ENCODE measurements at places on chromosomes 6 and 20. TPM values are rescaled to one million over a fixed set of nuclear protein-coding genes. Genes with fewer than 3 reads are reported as not detected.

BACH2 gene
- total RNA-seq = 0.40 TPM

SPATA25 gene
- 0.79 TPM for total RNA-seq

HNF4A gene
- total RNA-seq = not detected

FKBP1C gene
- total RNA-seq = 2.3 TPM

RNF217 gene
- total RNA-seq = 29.0 TPM

TEAD3 gene
- 0.27 TPM for total RNA-seq

SLC13A3 gene
- 0.43 TPM for total RNA-seq

RAET1L gene
- total RNA-seq = not detected

MAK gene
- 0.07 TPM for total RNA-seq

CLDN20 gene
- not detected for total RNA-seq

KCNK16 gene
- not detected for total RNA-seq

TMEM244 gene
- total RNA-seq = not detected

KIAA1586 gene
- total RNA-seq = 20.7 TPM

SGK2 gene
- 0.53 TPM for total RNA-seq

JAG1 gene
- total RNA-seq = 71.8 TPM

TLDC2 gene
- total RNA-seq = not detected

DNAH8 gene
- 0.07 TPM for total RNA-seq

LTA gene
- total RNA-seq = not detected

SLC32A1 gene
- total RNA-seq = not detected

PLN gene
- total RNA-seq = not detected

CABLES2 gene
- 2.9 TPM for total RNA-seq

BTN1A1 gene
- not detected for total RNA-seq

C20orf204 gene
- 2.1 TPM for total RNA-seq

CCHCR1 gene
- total RNA-seq = 14.6 TPM

HRH3 gene
- total RNA-seq = not detected

DEFB128 gene
- total RNA-seq = not detected

LY6G5B gene
- 5.7 TPM for total RNA-seq

SLC35D3 gene
- total RNA-seq = not detected

POFUT1 gene
- 41.4 TPM for total RNA-seq

KIF6 gene
- under 0.01 TPM for total RNA-seq

RIPPLY2 gene
- total RNA-seq = not detected

VSTM2L gene
- total RNA-seq = not detected

CALHM5 gene
- 9.3 TPM for total RNA-seq

JPH2 gene
- total RNA-seq = not detected

KHDRBS2 gene
- total RNA-seq = not detected

TRIM31 gene
- not detected for total RNA-seq

FAM83C gene
- total RNA-seq = not detected

ECT2L gene
- total RNA-seq = not detected

ZSWIM1 gene
- total RNA-seq = 9.3 TPM

KCNG1 gene
- 1.5 TPM for total RNA-seq

AGPAT4 gene
- total RNA-seq = 9.2 TPM

IL20RA gene
- not detected for total RNA-seq
